ENCODE measurements at places on chromosomes 1 and 21.
A peak's percentile ranks its signal among the peaks of the same experiment; 100 is the strongest.

DNA sequence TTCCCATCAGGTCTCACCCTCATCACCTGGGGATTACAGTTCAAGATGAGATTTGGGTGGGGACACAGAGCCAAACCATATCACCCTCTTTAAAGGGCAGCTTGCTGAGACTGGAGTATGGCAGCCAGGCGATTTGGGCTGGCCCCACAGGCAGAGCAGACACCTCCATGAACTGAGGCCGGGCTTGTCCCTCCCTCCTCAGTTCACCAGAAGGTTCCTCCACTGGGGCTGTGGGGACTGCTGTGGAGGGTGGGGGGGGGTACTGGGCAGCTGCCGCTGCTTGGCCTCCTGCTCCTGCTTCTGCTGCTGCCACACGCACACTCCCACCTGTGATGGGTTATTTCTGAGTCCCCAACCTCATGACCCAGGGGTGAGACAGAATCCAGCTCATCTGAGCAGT is 53.9 kb upstream of the PDE9A start:
- no peak for DNase-seq

GRCh38 chr1:157624471-157624870 is 26.6 kb upstream of the FCRL4 start:
- DNase-seq = no peak

DNA sequence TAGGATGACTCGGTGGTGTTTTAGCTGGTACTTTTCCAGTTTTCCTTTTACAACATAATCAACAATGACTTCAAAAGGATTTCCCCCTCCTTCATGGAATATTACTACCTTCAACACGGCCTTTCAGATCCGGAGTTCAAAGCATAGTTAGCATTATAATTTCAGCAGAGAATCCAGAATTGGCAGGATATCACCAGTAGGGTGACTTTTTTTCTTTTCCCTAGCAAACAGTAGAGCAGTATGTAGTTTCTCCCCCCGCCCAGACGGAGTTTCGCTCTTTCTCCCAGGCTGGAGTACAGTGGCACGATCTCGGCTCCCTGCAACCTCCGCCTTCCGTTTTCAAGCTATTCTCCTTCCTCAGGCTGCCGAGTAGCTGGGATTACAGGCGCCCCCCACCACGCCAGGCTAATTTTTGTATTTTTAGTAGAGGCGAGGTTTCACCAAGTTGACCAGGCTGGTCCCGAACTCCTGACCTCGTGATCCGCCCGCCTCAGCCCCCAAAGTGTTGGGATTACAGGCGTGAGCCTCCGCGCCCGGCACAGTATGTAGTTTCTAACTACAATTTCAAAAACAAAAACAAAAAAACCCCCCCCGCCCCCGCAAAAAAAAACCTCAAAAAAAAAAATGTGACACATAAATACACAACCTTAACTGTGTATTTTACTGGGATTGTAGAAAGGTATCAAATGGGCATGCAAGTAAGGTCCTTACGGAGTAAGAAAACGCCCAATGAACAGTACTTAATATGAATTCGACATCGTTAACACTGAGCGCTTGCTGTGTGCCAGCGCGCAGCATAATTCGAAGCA is 1.5 kb upstream of the COX20 start:
- peak; percentile 78 for DNase-seq

GRCh38 chr1:156226116-156226538 is 13.3 kb downstream of the PMF1 start:
- peak; percentile 94 for DNase-seq

DNA sequence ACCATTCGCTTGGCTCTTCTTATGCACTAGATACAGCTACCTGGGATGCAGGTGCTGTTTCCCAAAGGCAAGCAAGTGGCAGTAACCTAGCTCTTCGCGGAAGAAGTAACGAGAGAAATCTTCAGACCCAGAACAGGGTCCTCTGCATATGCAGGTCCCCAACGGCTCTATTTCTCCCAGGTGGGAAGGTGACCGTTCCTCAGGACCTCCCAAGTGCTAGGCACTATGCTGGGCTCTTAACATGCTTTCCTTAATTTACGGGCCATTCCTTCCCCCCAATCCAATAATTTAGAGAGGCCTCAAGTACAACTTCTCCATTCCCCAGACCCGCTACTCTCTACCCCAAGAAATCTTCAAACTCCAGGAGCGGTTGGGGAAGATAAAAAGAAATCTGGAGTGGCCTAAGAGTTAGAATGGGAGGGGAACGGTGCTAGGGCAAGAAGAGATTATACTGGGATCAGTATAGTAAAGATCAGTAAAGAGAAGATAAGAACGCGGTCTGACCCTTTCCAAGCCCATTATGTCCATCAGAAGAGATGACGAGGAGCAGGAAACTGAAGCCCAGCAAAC is 410 bp downstream of the TXNDC12 start:
- DNase-seq = peak; percentile 3

- DNase-seq = no peak
Measured at GRCh38 chr1:198364471-198364870, 176.0 kb downstream of the ATP6V1G3 start.

DNA sequence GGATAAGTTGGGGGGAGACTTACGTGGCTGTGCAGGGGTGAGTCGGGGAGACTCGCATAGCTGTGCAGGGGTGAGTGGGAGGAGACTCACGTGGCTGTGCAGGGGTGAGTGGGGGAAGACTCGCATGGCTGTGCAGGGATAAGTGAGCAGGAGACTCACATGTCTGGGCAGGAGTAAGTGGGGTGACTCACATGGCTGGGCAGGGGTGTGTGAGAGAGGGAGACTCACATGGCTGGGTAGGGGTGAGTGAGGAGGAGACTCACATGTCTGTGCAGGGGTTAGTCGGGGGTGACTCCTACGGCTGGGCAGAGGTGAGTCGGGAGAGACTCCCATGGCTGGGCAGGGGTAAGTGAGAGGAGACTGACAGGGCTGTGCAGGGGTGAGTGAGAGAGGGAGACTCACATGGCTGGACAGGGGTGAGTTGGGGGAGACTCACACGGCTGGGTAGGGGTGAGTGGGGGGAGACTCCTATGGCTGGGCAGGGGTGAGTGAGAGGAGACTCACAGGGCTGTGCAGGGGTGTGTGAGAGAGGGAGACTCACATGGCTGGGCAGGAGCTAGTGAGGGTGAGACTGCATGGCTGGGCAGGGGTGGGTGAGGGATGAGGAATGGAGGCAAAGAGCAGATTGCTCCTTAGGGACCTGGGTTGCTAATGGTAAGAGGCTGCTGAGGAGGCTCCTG is 56.0 kb upstream of the ABCG1 start:
- no peak for DNase-seq

DNA sequence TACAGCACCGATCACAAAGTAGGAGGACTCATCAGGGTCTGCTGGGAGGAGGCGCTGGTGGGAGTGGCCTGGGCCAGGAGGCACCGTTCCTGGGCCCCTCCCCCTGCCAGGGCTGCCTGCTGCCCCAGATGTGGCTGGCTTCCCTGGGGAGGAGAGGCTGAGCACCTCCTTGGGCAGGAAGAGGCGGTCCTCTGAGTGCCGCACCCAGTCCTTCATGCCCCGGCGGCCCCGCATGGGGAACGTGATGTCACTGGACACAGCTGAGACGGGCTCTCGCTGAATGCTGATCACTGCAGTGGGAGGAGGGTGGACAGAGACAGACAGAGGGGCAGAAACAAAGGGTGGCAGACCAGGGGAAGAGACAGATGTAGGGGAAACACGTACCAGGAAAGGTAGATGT is 24.8 kb downstream of the ADGRB2 start:
- peak; percentile 29 for DNase-seq

- no peak for DNase-seq
Measured at GRCh38 chr1:200856716-200857357, 15.9 kb upstream of the GPR25 start.

GRCh38 chr1:48127735-48128685 is 94.5 kb upstream of the SLC5A9 start:
- no peak for DNase-seq

- no peak for DNase-seq
Measured at GRCh38 chr1:240091614-240092300, at the start of gene FMN2. Gene FMN2, plus strand, starts transcription at chr1:240091883. Its CDS starts 227 bp downstream, at chr1:240092110.

- no peak for DNase-seq
Measured at GRCh38 chr1:175783126-175783722, 39.8 kb upstream of the TNR start.

DNA sequence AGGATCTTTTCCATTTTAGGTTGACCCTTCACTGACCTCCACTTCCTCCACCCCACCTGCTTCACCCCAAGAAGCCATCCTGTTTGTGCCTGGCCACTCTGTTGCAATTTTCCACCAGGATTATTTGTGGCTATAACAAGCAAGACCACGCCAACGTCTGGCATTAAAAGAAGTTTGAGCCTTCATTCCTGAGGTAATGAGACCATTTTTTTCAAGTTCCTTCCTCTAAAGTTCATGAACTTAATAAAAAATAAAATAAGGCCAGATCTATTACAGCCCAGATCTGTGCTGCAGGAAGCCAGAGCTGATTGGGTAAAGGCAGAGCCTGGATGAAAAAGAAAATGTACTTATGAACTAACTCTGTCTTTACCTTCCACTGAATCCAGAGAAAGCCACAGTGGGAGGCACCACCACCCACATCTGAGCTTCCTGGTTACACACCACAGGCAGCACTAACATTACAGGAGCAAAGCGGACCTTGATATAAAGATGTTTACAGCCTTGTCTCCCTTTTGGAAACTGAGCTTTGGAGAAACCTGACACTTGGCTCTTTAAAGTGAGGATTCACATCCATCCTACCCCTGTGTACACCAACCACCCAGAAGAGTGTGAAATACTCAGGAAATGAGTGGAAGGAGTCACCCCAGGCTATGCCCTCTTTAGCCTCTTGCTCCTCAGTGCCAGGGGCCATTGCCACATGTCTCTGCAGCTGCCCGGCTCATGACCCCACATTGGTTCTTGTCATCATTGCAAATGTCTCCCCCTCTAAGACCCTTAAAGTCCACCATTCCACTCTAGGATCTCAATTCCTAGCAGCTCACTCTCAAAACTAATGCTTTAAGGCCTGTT is 293.6 kb downstream of the PLPP3 start:
- DNase-seq = no peak

DNA sequence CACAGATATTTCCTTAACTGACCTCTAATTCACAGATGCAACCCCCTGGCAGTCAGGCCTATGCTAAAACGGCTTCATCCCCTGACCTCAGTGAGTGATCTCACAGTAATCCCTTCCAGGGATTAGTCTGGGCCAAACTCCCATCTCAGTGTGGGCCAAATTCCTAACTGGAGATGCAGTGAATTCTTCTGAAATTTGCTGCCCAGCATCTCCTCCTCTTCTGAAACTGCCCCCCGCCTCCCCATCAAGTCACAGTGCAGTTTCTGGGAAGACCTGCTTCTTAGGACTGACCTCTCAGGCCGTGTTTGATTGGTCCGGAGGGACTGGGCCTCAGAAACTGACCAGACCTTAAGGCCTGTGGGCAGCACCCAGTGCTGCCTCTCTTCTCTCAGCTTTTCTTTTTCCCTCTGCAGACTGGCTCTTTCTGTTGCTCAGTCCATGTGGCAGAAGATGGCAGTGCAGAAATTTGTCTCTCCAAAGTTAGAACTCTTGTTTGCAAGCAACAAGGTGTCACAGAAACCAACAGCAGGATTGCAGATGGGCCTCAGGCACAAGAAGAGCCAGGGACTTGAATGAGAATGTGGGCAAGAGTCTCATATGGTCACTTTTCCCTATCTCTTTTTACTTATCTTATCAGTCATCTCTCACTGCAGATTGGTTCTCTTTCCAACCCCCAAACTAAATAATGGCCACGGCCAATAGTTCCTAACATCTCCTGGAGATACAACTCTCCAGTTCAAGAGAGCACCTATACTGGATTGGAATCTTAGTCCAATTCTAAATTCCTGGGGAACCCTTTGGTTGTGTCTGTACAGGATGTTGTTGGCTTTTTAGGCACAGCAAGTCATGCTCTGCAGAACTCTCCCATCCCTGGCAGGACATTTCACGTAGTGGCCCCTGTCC is 95.5 kb upstream of the RALGPS2 start:
- DNase-seq = peak; percentile 8

DNA sequence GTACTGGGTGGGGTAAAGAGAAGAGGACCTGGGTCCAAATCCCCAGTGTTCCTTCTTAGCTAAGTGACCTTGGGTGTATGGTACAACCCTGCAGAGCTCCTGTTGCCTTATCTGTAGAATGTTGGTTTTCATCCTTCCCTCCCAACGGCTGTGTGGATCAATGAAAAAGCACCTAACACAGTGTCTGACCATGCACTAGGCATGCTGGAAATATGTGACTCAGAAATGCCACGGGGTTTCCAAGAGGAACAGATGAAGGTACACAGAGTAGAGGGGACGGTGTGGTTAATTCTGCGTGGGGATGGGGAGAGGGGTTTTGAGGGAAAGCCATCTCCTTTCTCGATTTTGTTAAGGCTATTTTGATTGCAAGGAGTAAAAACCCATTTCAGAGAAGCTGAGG is 8.6 kb downstream of the NIPAL3 start:
- DNase-seq = no peak

DNA sequence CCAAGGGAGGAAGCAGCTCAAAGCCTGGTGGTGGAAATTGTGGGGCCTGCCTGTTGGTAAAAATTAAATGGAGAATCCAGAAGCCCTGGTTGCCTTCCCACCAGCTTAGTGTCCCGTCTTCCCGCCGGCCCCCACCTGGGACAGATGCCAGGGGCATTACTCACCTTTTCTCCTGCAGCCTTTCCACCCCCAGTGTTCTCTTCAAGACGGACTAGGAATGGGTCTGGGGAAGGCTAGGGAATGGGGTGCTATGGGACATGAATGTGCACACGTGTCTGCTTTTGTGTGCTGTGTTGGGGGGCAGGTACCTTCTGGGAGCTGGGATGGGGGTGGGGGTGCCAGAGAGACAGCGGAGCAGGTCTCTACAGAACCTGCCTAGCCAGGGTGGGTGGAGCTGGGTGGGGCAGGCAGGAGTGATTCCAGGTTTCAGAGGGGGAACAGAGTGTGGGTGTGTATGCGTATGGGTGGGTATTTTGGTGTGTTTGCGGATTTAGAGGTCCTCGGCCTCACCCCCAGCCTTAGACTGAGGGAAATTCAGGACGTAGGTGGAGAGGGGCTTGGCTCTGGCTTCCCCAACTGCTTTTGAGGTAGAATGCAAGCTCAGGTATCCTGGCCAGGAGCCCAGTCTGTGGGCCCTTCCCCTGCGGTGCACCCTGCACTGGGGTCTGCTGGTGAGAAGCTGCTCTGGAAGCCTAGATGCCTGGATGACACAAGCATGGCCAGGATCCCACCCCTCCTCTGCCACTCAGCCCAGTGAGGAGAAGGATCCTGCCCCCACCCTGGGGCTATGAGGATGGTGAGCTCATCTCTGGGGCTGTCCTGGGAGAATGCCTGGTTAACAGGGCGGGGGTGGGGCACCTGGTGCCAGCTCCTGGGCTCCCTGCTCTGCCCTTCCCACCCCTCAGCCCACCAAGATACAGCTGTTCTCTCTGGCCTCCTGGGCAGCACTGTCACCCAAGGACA is 7.8 kb downstream of the VANGL2 start:
- DNase-seq = no peak

DNA sequence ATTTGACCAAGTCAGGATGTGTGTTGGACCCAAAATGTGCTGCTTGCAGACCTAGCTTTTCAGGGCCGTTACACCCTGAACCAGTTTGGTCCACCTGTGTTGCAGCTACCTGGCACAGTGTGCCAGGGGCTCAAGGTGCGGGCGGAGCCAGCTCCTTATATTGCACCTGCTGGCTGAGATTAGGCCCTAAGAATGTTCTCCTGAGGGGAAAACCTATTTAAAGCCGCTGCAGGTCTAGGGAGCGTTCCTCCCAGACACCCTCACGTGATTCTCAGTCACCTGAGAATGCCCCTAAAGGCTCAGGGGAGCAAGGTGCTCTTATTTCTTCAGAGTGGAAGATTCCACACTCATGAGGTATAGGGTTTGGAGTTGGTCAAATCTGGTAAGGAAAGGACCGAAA is 12.0 kb downstream of the GSTM3 start:
- DNase-seq = no peak

Data from GM12865 (cell line).